NCI-H774 (cell line): ENCODE measurements at places on chromosomes 1 and 21.

DNA sequence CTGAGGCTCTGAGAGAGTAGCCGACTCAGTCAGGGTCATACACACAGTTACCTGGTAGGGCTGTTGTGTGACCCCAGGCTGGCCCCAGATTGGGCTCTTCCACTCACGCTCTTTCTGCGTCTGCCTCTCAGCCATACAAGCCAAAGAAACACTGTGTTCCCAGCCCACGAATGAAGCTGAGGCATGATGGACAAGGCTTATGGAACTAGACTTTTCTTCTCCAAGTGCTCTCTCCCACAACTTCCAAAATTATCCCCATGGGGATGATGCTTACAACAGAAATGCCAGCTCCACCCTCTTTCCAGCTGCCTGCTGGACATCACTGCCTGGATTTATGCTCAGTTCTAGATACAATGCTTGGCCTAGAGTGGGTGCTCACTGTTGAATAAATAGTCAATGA is 102.8 kb upstream of the JUN start:
- DNase-seq, result no peak

DNA sequence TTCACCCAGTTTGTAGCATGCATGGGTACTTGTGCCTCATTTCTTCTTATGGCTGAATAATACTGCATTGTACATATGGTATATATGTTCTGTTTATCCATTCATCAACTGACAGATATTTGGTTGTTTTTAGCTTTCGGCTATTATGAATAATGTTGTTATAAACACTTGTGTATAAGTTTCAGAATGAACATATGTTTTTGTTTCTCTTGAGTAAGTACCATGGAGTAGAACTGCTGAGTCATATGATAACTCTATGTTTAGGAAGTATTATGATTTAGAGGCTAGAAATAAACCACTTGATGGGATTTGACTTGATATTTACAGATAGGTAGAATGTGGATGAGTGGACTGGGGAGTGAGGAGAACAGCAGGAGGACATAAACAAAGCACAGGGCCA is 48.6 kb downstream of the WNT2B start:
- no peak for DNase-seq

DNA sequence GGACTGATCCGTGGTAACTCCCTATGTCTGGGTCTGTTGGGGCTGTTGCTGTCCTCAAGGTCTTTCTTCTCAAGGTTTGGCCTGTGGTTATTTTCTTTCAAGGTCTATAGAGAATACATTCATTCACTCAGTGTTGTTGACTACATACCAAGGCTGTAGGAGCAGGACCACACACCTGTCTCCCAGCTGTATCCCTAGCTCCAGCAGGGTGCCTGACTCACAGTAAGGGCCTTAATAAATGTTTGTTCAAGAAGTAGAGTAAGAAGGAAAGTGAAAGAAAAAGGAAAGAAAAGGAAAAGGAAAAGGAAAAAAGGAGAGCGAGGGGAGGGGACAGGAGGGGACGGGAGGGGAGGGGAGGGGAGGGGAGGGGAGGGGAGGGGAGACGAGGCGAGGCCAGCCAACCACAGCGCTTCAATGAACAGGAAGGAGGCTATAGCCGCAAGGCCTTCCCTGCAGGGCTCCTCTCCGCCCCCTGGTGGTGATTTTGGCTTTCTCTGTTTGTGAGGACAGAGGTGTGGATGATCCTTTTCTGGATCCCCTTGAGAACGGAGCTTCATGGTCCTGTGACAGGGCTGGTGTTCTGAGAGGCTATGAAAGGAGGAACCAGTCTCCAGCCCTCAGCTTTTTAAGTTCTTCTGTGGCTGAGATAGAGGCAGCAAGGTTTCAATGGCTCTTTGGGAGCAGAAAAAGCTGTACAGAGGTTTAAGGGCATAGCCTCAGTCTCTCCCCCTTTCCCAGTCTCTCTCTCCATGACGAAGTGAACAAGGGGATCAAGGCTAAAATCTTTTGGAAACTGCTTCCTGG is 30.6 kb upstream of the LCE5A start:
- DNase-seq, result no peak

DNA sequence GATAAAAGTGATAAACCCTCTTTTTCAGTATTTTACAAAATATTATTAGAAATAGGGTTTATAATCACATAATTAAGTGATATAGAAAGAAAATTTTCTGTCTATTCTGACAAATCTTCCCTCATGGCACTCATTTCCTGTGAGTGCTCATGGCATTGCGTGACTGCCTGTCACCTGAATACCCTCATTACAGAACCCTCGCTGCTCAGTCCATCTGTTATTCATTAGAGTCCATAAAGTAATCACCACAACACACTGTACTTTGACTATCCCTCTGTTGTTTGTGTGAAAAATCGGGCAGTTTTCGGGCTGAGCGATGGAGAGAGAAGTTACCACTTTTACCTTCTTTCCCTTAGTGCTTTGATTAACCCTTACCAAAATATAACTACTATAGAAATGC is 100.4 kb upstream of the BRINP3 start:
- no peak for DNase-seq

GRCh38 chr1:208248307-208248801 is 4.2 kb upstream of the PLXNA2 start:
- DNase-seq, result no peak

GRCh38 chr1:176786274-176786673 is 323.3 kb downstream of the PAPPA2 start:
- no peak for DNase-seq

GRCh38 chr21:33651965-33652680 is 9.8 kb downstream of the ITSN1 start:
- no peak for DNase-seq

- DNase-seq, result no peak
These were observed 25.8 kb downstream of the SSBP3 start for GRCh38 chr1:54380290-54380882.

GRCh38 chr1:22652881-22653316 is at the start of gene C1QB:
Gene C1QB, plus strand, starts transcription at chr1:22653236. Its CDS starts 6,227 bp downstream, at chr1:22659463.
- DNase-seq, result no peak

GRCh38 chr1:45411510-45411899 is 71.3 kb upstream of the MUTYH start:
- DNase-seq, result peak; percentile 71

DNA sequence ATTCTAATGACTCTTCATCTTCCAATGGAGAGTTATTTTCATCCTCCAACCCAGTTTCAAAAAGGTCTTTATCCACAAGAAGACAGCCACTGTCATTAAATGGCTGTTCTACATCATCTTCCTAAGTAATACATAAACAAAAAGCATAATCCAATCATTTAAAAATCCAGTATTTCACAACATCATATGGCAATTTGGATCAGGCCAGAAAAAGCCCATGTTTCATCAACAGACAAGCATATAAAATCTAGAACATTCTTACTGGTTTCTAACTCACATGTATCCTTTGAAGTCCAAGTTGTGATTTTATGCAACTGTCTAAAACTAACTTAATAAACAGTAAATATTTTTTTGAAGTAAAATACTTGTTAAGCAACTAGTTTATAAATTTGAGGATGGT is 6.6 kb downstream of the CLSPN start:
- DNase-seq, result no peak

DNA sequence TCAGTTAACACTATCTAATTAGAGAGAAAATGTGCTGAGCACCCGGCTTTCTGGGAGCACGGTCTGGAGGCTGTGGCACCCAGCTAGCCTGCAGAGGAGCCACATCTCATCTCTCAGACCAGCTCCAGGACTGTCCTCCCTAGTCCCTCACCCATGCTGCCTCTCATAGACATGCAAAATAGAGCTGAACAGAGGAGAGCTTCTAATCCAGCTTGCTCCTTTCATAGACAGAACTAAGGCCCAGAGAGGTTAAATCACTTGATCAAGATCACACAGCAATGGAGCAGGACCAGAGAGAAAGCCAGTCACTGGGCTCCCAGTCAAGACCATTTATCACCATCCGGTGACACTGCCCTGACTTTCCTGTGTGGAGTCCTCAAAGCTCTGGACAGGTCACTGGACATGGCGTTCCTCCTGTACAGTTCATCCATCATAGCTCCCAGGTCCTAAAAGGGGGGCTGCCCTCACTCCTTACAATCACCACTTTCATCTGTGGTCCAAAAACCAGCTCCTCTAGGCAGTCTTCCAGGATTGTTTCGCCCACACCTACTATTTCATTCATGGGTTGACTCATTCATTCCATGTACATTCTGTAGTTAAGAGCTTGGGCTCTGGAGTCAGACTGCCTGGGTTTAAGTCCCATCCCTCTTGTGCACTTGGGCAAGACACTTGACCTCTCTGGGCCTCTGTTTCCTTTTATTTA is 8.8 kb upstream of the CAMK2N1 start:
- no peak for DNase-seq

DNA sequence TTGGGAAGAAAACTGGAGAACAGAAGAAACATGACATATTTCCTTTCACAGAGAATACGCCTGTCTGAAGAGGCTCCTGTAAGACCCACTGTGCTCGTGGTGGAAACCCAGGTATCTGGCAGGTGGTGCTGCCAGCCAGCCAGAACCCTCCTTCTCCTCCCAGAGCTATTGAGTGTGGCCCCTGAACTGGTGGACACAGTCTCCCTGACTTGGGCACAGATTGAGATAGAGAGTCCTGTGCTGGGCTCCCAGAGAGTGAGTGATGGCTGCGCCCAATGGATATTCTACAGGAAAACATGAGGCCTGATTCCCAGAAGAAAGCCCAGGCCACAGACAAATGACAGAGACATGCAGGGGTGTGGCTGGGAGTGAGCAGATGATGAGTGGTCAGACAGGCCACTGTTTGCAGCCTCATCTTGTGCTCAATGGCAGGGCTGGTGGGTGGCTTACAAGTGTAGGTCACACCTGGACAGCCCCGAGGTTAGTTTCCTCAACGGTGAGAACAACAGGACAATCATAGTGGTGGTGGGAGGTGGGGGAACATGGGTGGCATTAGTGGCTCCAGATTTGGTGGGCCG is 127.9 kb downstream of the PTPRU start:
- no peak for DNase-seq

DNA sequence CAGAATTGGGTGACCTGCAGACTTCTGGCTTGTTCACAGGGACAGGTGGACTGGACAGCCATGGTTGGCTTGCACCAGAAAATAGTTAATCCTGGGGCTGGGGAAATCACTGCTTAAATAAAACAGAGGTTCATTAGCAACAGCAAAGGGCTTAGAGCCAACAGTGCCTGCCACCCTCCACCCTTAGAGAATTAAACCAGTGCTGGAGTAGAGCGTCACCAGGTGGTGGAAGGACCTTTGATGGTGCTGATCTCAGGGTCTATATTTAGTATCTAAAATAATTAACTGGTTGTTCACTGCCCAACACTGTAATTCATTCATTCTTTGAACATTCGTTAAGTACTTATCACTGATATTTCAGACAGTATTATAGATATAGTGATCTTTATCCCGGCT is 34.7 kb upstream of the PDE9A start:
- DNase-seq, result no peak

DNA sequence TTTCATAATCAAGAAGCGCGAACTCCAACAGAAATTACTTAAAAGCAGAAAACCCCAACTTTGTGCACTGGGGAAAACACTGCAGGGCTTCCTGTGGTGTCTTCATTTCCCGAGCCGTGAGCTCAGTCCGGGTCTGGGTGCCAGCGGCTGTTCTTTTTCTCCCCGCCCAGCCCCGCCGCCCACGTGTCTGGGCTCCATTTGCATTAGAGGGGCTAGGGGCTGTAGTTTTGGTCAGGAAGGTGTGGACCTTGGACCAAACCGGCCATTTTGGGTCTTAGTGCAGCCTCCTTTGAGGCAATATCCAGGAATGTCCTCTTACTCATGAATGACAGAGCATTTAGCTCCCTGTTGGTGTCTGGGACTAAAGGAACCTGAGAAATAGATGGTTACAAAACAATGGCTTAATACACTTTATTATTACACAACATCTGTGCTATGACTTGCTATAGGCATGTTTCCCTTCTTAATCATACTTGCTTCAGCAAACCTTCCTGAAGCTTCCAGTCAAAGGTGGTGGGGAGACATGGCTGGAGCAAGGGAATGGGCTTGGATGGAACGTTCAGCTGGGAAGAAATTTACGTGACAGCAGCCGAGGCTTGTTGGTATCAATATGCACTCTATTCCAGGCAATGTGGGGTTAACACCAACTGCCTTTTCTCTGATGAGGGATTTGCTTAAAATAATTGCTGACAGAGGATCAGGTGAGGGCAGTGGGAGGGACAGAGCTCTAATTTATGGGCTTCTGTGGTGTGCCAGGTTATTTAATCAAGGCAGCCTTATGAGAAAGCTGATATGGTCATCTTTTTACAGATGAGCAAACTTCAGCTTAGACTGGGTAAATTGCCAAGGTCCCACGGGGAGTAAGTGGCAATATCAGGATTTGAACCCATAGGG is 1.1 kb downstream of the AGTRAP start:
- no peak for DNase-seq

- DNase-seq, result no peak
These were observed 160.3 kb downstream of the PTPRU start for GRCh38 chr1:29396438-29397255.

DNA sequence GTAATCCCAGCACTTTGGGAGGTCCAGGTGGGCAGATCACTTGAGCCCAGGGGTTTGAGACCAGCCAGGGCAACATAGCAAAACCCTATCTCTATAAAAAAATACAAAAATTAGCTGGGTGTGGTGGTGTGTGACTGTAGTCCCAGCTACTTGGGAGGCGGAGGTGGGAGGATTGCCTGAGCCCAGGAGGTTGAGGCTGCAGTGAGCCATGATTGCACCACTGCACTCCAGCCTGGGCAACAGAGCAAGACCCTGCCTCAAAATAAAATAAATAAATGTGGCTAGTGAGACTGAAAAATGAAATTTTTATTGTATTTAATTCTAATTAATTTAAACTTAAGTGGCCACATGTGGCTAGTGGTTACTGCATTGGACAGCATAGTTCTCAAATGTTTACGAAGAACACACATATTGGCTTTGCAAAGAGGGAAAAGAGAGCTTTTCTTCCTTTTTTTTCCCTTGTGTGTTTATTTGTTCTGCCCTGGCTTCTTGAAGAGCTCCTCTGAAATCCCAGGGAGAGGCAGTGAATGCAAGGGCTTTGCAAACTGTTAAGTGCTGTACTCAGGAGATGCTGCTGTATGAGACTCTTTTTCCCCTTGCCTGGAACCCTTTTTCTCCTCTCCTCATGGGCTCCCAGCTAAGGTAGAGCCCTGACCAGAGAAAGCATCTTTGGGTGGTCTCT is 59.0 kb upstream of the RPL11 start:
- no peak for DNase-seq

DNA sequence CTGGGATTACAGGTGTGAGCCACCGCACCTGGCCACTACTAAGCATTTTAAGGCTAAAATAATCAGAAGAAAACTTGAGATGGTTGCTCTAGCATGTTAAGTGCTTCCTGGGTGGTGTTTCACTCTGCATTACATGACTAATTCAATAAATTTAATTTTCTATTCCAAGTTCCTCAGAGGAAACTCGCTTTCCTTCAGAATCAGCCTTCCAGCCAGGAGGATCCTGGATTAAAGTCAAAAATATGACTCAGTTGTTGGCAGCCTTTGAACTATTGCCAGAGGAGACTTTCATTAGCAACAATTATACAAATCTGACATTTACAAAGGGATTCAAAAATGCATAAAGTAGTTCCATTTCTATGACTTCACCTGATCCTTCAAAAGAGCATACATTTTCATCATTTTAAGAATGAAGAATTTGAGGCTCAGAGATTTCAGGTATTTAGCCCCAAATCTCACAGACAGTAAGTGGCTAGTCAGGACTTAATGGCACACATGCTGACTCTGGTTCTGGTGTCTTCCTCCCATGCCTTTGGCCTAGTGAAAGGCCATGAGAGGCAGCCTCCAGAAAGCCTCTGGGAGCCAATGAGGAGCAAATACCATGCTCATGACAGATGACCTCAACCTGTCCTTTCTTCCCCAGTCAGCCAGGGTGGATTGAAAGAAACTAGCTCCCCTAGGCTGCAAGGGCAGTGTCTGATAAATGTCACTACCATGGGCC is 115.7 kb downstream of the MAP3K21 start:
- DNase-seq, result no peak

- no peak for DNase-seq
These were observed 5.6 kb upstream of the PLCH2 start for GRCh38 chr1:2470290-2471158.

GRCh38 chr1:220943319-220943996 is 64.2 kb downstream of the HLX start:
- DNase-seq, result no peak
